ENCODE measurements at places on chromosomes 6 and 20.

- DNase-seq: peak; percentile 22
These were observed 94.8 kb downstream of the BTBD3 start for GRCh38 chr20:12012241-12013222.

GRCh38 chr6:97222903-97223302 lies 60.1 kb downstream of the MMS22L start:
- no peak for DNase-seq

DNA sequence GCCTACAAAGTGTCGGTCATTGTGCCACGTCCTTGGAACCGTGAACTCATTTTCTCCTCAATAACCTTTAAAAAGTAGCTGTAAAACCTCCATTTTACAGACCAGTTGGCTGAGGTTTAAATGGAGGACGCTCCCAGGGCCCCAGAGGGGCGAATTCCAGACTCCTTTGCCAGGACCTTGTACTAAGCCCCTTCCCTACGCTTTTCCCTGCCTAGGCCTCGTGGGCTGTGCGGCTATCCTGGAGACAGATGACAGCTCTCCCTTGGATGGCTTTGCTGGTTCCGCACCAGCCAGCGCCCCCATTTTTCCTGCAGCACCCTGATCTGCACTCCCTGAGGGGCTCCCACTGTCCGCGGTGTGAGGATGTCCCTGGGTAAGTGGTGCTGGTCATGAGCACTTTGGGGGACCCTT lies 12.1 kb upstream of the SNHG17 start:
- no peak for DNase-seq

DNA sequence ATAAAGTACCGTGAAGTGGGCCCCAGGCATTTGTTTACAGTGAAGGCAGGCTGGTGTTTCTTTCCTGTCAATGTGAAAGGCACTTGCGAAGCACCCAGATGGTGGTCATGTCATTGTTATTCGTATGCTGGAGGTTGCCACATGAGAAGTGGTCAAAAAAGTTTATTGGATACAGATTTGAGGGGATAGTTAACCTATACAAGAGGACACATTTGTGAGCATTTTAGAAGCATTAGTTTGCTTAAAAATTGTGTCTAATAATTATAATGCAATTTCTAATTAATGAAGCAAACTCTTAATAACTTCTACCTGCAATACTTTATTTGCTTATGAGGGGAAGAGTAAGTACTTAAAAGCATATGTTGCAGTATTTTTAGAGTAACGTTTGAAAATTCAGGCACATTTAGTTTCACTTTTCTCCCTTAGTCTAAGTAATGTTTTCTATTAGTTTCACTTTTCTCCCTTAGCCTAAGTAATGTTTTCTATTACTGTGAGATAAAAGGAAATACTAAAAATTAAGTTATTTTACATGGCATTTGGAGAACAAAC lies 120.7 kb upstream of the CLDN20 start:
- no peak for DNase-seq

GRCh38 chr6:112804638-112805330 lies 457.7 kb downstream of the RFPL4B start:
- DNase-seq: no peak

DNA sequence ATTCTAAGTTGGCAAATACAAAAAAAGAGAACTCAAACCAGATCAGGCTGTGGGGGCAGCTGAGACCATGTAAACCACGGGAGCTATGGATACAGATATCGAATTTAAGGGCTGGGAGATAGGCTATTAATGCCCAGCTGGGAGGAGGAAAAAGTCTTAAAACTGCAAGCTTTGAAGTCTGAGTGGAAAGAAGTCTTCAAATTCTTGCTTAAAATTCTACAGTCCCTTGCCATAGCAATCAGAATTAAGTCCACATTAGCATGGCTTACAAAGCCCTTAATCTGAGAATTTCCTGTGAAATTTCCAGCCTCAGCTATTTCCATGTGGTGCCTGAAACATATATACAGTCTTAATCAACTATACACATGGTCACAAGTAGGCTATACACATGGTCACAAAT lies 465.0 kb upstream of the HSF2 start:
- no peak for DNase-seq

- DNase-seq: no peak
These were observed 17.7 kb downstream of the COL9A1 start for GRCh38 chr6:70285201-70285600.

DNA sequence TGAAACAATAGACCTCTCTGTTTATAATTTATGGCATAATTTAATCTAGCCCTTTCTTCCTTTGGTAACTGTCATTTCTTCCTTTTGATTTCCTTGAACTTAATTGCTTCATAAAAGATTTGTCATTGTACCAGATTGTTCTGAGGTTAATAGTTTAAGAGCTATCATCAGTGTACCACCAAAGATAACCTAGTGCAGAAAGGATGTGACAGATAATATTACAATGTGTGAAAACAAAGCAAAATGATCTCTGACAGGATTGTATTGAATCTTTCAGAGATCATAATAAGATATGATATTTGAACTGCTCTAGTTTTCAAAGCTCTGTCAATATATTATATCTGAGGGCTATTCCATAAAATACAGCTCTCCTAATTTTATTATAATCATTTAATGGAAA lies 132.1 kb upstream of the PTCHD4 start:
- no peak for DNase-seq

GRCh38 chr6:101003075-101003474 lies 121.9 kb upstream of the ASCC3 start:
- no peak for DNase-seq

- no peak for DNase-seq
These were observed 193.0 kb downstream of the BMP7 start for GRCh38 chr20:57073402-57073801.

DNA sequence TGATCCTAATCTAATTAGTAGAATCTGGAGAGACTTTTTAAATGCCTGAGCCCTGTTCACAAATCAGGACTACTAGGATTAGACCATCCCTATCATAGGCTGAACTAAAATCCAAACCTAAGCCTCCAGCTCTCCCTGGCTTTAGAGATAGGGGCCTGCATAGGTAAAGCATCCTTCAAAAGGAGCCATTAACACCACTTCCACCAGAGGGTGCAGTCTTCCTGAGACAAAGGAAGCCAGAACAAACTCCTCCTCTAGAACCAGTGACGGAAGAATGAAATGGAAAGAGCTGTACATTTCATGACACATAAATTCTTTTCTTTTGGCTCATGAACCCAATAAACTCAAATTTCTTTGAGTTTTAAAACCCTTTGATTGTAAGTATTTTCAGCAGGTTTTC lies 291.2 kb upstream of the ADGRB3 start:
- DNase-seq: no peak

GRCh38 chr6:41424370-41425058 lies 89.1 kb downstream of the NCR2 start:
- peak; percentile 62 for DNase-seq

Data from HFF-Myc (cell line).